Tibial nerve (tissue), 4 donors: ENCODE measurements at places on chromosomes 4 and X. TPM values are rescaled to one million over a fixed set of nuclear protein-coding genes. Genes with fewer than 3 reads are reported as not detected.

DNA sequence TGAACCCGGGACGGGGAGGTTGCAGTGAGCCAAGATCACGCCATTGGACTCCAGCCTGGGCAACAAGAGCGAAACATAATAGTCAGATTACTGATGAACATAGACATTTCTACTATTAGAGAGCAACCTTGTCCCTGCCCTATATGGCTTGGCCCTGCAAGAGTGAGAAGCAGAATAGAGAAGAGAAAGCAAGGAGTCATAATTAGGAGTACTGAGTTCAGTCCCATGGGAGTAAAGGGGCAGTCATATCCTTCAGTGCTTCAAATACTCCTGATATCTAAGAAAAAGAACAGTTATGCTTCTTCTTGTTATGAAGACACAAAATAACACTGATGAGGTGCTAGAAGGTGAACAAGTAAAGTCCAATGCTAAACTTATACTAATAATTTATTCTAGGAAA, 33.8 kb downstream of the CLDN2 start:
- no peak overlapping the region for H3K27ac ChIP-seq
- H3K27me3 ChIP-seq: no peaks in the 10 kb centered on the region
- H3K4me3 ChIP-seq: no peak overlapping the region
- no peak for DNase-seq

DNA sequence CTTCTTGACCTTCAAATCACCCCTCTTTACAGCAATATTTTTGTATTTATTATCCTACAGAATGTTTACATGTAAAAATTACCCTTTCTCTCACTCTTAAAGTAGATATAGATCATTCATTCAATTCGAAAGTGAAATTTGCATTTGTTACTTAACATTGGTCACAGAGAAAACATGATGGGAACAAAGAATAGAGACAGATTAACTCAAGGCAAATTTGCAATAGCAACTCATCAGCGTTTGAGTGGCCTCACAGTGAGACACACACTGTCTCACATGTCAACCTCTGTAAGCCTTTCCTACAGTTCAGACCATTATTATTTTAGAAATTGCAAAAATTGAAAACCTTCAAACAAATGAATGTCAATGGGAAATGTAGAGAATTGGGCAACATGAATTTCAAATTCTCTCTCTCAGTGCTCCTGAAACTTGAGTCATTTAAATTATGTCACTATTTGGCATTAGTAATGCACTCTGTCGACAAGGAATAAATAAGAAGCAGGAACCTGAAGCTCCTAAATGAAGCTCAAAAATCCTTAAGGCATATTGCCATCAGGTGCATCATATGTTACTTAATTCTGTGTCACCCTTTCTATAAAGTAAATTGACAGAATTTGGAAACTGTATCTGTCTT, 148.3 kb upstream of the ANXA10 start:
- no peak overlapping the region for H3K27ac ChIP-seq
- no peaks in the 10 kb centered on the region for H3K27me3 ChIP-seq
- no peaks in the 10 kb centered on the region for H3K4me1 ChIP-seq
- no peak for DNase-seq
- H3K4me3 ChIP-seq: no peak overlapping the region
- H3K36me3 ChIP-seq: no peaks in the 10 kb centered on the region

- no peak for DNase-seq
- no peaks in the 10 kb centered on the region for H3K27me3 ChIP-seq
These were observed 57.8 kb downstream of the MMRN1 start for GRCh38 chr4:89952458-89952857.

- H3K27me3 ChIP-seq: no peaks in the 10 kb centered on the region
- H3K36me3 ChIP-seq: no peaks in the 10 kb centered on the region
- no peaks in the 10 kb centered on the region for H3K4me1 ChIP-seq
- H3K27ac ChIP-seq: no peak overlapping the region
These were observed 73.9 kb downstream of the ARHGAP6 start for GRCh38 chrX:11591723-11592346.

GRCh38 chrX:39982948-39983347, 114.8 kb downstream of the BCOR start:
- H3K27me3 ChIP-seq: no peaks in the 10 kb centered on the region
- no peak overlapping the region for H3K27ac ChIP-seq
- H3K4me3 ChIP-seq: no peak overlapping the region
- H3K36me3 ChIP-seq: no peaks in the 10 kb centered on the region

- DNase-seq: peak; percentile 60
- no peak overlapping the region for H3K4me3 ChIP-seq
- H3K36me3 ChIP-seq: no peaks in the 10 kb centered on the region
These were observed 316.7 kb upstream of the IGFBP7 start for GRCh38 chr4:57426779-57427395.

- no peak for DNase-seq
- peak overlapping the region; percentile 92 for H3K27ac ChIP-seq
- H3K4me1 ChIP-seq: no peaks in the 10 kb centered on the region
These were observed 81.2 kb upstream of the PRSS48 start for GRCh38 chr4:151195801-151196200.

DNA sequence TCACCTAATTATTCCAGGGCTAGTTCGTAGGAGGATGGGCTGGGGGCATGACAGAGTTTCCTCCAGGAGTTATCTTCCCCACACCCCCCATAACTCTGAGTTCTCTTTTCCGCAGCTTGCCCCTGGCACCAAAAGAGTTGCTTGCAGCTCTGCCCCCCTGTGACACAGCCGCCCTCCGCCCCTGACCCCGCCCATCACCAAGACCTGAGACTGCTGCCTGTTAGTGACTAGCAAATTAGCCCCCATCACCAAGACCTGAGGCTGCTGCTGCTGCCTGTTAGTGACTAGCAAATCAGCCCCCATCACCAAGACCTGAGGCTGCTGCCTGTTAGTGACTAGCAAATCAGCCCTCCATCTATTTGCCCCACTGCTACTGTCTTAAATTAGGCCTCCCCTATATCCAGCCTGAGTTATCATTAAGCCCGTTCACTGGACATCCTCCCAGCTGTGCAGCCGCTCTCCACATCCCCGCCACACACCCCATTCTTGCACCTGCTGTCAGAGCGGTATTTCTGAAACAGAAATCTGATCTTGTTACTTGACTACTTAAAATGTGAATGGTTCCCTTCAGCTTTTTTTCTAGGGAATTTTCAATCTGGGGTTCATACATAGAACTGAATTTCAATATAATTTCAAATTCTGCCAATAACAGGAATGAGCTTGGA, 1.5 kb upstream of the PAPSS1 start:
- H3K4me3 ChIP-seq: no peak overlapping the region
- no peaks in the 10 kb centered on the region for H3K36me3 ChIP-seq
- no peak overlapping the region for H3K27ac ChIP-seq
- H3K27me3 ChIP-seq: no peaks in the 10 kb centered on the region
- DNase-seq: no peak

DNA sequence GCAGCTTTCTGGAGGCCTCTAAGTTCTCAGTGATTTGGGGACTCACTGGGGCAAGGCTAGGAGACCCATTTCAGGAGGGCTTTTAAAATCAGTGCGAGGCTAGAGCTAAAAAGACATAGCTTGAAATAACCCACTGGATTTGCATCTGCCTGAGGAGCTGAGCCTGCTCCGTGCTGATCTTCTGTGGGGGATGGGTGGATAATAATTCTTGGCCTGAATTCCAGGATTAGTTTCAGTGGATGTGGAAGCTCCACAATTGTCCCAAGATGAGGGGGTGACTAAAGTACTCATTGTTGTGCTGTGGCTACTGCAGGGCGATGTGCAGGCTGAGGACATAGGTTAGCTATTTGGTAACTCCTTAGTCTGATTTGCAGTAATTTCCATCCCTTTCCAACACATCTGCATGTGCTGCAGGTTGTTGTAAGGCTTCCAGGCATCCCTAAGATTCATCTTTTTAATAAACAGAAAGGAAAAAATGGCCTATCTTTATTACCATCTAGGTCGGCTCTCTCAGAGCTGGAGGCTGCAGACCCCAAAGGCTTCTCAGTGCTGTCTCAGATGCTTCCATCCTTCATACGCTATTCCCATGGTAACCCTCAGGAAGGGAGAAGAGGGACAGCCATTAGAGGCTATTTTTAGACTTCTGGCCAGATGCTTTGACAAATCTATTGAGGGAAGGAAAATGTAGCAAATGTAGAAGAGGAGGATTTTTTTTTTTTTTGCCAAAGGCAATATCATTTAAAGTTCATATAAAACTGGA, 63.4 kb downstream of the GRXCR1 start:
- no peak overlapping the region for H3K27ac ChIP-seq
- no peak for DNase-seq
- no peaks in the 10 kb centered on the region for H3K4me1 ChIP-seq
- H3K36me3 ChIP-seq: no peaks in the 10 kb centered on the region

DNA sequence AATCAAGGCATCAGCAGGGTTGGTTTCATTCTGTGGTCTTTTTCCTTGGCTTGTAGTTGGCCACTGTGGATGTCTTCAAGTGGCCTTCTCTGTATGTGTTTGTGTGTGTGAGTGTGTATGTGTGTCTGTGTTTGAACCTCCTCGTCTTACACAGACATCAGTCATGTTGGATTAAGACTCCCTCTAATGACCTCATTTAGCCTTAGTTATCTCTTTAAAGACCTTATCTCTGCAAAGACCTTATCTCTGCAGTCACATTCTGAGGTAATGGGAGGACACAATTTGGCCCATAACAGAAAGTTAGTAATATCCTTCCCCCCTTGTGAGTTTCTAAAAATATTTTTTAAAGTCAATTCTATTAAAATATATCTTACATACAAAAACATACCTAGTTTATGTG, 126.7 kb downstream of the EMCN start:
- H3K4me3 ChIP-seq: no peak overlapping the region
- no peaks in the 10 kb centered on the region for H3K36me3 ChIP-seq
- no peaks in the 10 kb centered on the region for H3K27me3 ChIP-seq
- no peaks in the 10 kb centered on the region for H3K4me1 ChIP-seq
- H3K27ac ChIP-seq: no peak overlapping the region
- no peak for DNase-seq

DNA sequence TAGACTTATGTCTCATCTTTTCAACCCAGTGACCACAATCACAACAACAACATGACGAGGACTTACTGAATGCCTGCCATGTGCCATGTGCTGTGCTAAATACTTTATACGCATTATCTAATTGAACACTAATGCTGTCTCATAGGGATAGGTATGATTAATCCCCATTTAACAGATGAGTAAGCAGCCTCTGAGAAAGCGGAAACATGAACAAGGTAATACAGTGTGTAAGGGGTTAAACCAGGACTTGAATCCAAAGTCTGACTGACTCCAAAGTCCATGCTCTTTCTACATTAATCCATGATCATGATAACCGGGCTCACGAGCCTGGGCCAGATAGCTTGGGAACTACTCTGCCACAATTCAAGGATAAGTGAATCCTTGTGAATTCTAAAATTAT, 105.3 kb upstream of the MBNL3 start:
- no peaks in the 10 kb centered on the region for H3K36me3 ChIP-seq
- DNase-seq: no peak
- no peaks in the 10 kb centered on the region for H3K4me1 ChIP-seq
- no peak overlapping the region for H3K4me3 ChIP-seq

DNA sequence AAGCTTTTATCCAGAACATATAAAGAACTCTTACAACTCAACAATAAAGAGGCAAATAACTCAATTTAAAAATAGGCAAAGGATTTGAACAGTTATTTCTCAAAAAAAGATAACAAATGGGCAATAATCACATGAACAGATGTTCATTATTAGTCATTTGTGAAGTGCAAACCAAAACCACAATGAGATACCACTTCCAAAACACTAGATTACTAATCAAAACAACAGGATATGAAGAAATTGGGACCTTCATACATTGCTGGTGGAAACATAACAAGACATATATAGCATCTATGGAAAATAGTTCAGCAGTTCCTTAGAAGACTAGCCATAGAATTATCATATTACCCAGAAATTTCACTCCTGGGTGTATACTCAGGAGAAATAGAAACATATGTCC, 224.6 kb downstream of the FBXO8 start:
- H3K4me1 ChIP-seq: no peaks in the 10 kb centered on the region
- H3K27ac ChIP-seq: no peak overlapping the region
- H3K27me3 ChIP-seq: no peaks in the 10 kb centered on the region
- no peak for DNase-seq
- H3K4me3 ChIP-seq: no peak overlapping the region
- no peaks in the 10 kb centered on the region for H3K36me3 ChIP-seq

DNA sequence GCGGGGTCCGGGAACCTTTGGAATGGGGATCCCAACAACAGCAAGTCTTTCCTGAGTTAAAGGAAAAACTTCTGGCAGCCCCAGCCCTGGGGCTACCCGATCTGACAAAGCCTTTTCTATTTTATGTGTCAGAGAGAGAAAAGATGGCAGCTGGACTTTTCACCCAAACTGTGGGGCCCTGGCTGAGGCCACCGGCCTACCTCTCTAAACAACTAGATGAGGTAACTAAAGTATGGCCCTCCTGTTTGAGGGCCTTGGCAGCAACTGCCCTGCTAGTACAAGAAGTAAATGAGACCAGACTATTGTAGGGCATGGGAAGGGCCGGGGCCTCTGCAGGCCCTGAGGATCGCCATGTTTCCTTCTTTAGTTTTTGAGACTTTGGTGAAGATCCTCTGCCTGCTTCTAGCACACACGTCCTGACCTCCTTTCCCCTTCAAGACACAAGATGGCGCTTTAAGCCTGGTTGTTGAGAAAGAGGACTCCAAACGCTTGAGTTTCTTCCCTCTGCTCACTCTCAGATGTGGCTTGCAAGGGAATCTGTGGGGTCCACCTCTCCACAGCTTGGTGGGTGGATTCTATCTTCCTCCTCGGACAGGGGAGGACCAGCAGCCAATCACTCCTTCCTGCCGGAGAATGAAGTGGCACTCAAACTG, 18.5 kb upstream of the DRD5 start:
- DNase-seq: peak; percentile 84
- no peak overlapping the region for H3K27ac ChIP-seq
- no peak overlapping the region for H3K4me3 ChIP-seq
- H3K4me1 ChIP-seq: no peaks in the 10 kb centered on the region
- no peaks in the 10 kb centered on the region for H3K36me3 ChIP-seq

DNA sequence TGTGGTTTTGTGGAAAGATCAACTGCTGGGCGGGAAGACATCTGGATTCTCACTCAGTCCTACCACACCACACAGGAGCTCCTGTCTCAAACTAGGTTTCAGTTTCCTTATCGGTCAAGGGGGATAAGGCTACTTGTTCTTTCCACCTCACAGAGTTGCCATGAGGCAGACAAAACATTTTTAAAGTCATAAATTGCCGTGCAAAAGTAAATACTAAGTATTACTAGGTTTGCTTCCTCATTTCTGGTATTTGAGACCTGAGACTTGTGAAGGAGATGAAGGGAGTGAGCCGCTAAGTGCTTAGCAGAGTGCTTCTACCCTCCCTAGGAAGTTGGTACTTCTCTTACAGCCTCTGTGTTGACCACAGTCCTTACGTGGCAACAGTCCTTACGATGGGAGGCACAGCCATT, 1.5 kb downstream of the LAP3 start:
- H3K4me3 ChIP-seq: peak overlapping the region; percentile 72
- peaks cover 31% of the 10 kb centered on the region for H3K36me3 ChIP-seq
- peak; percentile 8 for DNase-seq
- H3K27ac ChIP-seq: peak overlapping the region; percentile 95

- H3K27ac ChIP-seq: no peak overlapping the region
- H3K36me3 ChIP-seq: no peaks in the 10 kb centered on the region
- H3K27me3 ChIP-seq: no peaks in the 10 kb centered on the region
- no peaks in the 10 kb centered on the region for H3K4me1 ChIP-seq
- DNase-seq: no peak
- no peak overlapping the region for H3K4me3 ChIP-seq
These were observed 423.3 kb downstream of the CENPC start for GRCh38 chr4:67122029-67122428.

The XK gene
- under 0.01 TPM for total RNA-seq

The CFI gene
- total RNA-seq: 29.1 TPM

The GABRE gene
- total RNA-seq: 14.5 TPM

The SPATA18 gene
- 0.30 TPM for total RNA-seq

The PFKFB1 gene
- 5.0 TPM for total RNA-seq

The SFRP2 gene
- total RNA-seq: 20.1 TPM
